Glutamatergic neuron (in vitro differentiated cells): ENCODE measurements at places on chromosomes 2 and 18. TPM values are rescaled to one million over a fixed set of nuclear protein-coding genes. Genes with fewer than 3 reads are reported as not detected.

DNA sequence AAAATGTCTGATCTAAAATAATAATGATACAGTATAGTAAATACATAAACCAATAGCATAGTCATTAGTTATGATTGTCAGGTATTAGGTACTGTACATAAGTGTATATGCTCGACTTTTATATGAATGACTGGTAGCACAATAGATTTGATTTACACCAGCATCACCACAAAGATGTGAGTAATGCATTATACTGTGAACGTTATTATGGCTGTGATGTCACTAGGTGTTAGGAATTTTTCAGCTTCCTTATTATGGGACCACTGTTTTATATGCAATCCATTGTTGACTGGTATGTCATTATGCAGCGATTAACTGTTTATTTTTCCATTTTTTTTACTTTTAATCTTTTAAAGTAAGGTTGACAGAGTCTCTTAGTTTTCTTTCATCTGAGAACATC lies 23.7 kb downstream of the ATP9B start:
- peaks cover 5% of the 10 kb centered on the region for H3K27me3 ChIP-seq
- no peak overlapping the region for H3K27ac ChIP-seq
- peaks cover 22% of the 10 kb centered on the region for H3K4me1 ChIP-seq
- H3K4me3 ChIP-seq = no peak overlapping the region

DNA sequence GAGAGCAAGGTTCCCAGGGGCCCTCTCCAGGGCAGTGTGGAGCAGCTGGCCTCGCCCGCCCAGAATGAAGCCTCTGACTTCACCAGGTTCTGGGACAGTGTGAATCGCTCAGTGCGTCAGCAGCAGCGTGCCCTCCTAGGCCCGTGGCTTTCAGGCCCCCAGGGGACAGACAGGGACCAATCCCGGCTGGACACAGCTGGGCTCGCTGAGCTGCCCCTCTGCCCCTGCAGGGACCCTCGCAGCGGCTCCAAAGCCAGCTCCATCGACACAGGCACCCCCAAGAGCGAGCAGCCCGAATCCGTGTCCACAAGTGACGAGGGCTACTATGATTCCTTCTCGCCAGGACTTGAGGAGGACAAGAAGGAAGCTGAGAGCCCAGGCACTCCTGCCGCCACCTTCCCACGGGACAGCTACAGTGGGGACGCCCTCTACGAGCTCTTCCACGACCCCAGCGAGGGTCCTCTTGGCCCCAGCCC lies 7.6 kb downstream of the AMER3 start:
- H3K27ac ChIP-seq = no peak overlapping the region
- peaks cover 19% of the 10 kb centered on the region for H3K4me1 ChIP-seq
- H3K36me3 ChIP-seq = no peaks in the 10 kb centered on the region

DNA sequence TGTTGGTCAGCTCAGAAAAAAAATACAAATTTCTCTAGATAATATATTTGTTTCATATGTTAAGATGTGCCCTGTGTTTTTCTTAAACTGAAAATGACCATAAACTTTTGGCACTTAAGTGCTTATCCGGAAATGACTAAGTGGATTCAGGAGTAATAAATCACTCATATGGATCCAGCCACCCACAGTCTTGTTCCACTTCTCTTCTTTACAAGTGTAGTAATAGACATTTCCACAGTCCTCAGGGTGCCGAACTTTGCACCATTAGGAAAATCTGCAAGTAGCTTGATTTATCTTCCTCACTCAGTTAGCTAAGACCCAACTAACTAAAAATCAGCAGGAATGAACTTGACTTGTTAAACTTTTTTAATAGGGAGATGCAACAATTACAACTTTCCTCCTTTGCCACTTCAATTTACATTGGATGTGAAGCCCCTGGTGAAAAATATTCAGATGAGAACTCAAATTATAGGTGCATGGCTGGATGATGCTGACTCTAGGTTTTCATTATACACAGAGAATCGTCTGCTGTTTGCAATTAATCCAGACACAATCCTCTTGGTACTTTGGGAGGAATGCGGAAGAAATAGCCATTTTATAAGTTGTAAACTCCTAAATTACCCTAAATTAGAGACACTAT lies 322.5 kb downstream of the ARHGAP15 start:
- peaks cover 1% of the 10 kb centered on the region for H3K27me3 ChIP-seq
- H3K36me3 ChIP-seq = no peaks in the 10 kb centered on the region
- H3K27ac ChIP-seq = no peak overlapping the region
- no peak overlapping the region for H3K4me3 ChIP-seq
- peaks cover 3% of the 10 kb centered on the region for H3K4me1 ChIP-seq

GRCh38 chr2:14492920-14493503 lies 139.5 kb upstream of the LRATD1 start:
- no peaks in the 10 kb centered on the region for H3K27me3 ChIP-seq
- no peak overlapping the region for H3K4me3 ChIP-seq
- no peaks in the 10 kb centered on the region for H3K36me3 ChIP-seq
- DNase-seq = no peak
- H3K4me1 ChIP-seq = peaks cover 4% of the 10 kb centered on the region
- no peak overlapping the region for H3K27ac ChIP-seq

DNA sequence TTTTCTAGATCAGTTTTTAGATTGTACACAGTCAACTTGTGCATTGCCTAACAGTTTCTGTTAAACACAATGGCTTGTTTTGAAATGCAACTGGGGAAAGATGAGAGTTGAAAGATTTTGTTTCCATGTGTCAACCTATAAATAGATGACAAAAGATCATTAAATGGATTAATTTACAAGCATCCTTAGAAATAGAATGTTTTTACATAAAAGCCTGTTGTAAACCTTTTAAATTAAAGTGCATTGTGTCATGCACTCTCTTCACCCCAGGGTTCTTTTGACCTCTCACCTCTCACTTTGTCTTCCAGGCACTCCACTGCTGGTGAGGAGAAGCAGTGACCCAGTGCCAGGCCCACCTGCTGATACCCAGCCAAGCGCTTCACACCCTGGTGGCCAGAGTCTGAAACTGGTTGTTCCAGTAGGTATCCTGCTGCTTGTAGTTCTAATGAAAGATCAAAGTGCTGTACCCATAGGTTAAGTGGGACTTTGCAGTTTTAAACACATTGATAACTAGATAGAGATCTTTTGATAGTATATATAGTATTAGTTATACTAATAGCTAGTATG lies 502.1 kb downstream of the PARD3B start:
- H3K36me3 ChIP-seq = no peaks in the 10 kb centered on the region
- H3K27ac ChIP-seq = no peak overlapping the region
- H3K4me1 ChIP-seq = peaks cover 9% of the 10 kb centered on the region
- H3K4me3 ChIP-seq = no peak overlapping the region
- H3K27me3 ChIP-seq = no peaks in the 10 kb centered on the region

- peaks cover 15% of the 10 kb centered on the region for H3K4me1 ChIP-seq
- H3K27me3 ChIP-seq = peaks cover 10% of the 10 kb centered on the region
- DNase-seq = no peak
These were observed 317.6 kb downstream of the AFF3 start for GRCh38 chr2:99824758-99825157.

DNA sequence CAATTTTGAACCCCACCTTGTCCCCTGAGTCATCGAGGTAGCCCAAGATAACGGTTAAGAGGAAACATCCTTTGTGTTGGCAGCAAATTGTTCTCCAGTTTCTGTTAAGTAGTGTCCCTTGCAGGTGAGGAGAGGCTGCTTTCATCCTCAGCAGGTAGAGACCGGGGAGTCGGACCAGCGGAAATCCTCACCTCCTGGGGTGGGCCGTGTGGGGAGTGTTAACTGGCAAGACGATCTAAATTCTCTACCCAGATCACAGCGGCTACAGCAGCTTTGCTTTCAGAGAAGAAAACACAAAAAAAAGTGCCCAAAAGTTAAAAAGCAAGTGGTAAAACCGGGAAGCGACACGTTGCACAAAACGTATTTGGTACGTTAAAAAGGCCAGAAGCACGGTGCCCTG lies 63.2 kb downstream of the ADI1 start:
- H3K4me1 ChIP-seq = peaks cover 21% of the 10 kb centered on the region
- H3K36me3 ChIP-seq = peaks cover 18% of the 10 kb centered on the region
- no peak overlapping the region for H3K4me3 ChIP-seq
- no peak for DNase-seq

DNA sequence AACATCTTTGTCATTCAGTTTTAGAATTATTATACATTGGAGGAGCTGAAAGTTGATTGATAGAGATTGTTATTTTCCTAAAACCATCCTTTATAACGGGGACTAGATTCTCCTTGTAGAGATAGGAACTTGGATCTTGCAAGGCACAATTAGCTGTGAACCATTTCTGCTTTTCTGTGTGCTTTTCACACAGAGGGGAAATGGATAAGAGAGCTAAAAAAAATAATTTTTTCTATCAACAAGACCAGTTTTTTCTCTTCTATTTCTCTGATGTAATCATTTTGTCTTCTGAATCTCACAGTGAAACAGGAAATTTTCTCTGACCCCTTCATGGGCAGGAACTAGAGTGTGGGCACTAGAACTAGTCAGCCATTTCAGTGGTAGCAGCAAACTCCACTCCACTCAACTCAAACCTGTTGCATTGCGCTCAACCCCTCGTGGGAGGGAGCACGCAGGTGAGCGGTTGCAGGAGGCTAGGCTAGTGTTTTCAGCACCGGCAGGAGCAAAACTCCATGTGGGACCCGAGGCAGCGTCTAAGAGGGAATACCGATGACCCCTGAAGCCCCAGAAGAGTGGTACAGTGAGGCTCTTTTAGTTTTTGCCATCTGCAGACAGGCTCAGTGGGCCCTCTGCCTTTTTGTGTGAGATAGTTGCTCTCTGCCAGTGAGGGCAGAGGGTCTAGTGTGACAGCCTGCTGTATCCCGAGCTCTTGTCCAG lies 24.0 kb upstream of the SLC39A10 start:
- no peaks in the 10 kb centered on the region for H3K4me1 ChIP-seq
- H3K36me3 ChIP-seq = no peaks in the 10 kb centered on the region
- peaks cover 2% of the 10 kb centered on the region for H3K27me3 ChIP-seq
- no peak overlapping the region for H3K27ac ChIP-seq

DNA sequence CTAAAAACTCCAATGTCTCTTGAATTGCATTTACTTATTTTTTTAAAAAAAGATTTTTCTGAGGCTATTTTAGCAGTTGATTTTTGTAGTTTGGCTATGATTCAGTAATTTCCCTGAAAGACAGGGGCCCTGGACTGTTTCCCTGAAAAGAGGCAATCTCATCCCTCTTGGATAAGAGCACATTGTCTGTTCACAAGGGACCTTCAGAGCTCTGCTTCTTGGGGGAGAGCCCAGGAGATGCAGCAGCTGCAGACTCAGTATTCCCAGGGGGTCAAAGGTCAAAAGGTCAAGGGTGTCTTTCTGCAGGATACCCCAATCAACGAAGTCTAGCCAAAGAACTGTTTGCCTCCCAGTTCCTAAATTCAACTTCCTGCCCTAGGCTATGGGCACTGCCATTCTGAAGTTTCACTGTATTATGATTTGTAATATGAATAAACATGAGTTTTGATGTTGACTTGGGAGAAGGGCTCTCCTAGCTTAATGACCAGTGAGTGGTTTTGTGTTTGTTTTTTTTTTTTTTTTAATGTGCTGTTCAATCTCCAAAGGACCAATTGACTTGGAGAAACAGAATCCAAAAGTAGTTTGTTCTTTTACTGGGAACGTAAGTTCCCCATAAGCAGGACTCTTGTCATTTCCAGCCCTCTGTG lies 157.0 kb upstream of the SERPINE2 start:
- no peaks in the 10 kb centered on the region for H3K4me1 ChIP-seq
- no peak for DNase-seq
- H3K36me3 ChIP-seq = peaks cover 6% of the 10 kb centered on the region
- H3K27me3 ChIP-seq = peaks cover 2% of the 10 kb centered on the region
- H3K4me3 ChIP-seq = no peak overlapping the region

- H3K4me3 ChIP-seq = no peak overlapping the region
- peak; percentile 31 for DNase-seq
- H3K27ac ChIP-seq = no peak overlapping the region
- peaks cover 4% of the 10 kb centered on the region for H3K4me1 ChIP-seq
- no peaks in the 10 kb centered on the region for H3K27me3 ChIP-seq
These were observed 74.7 kb upstream of the KCNJ3 start for GRCh38 chr2:154623819-154624218.

DNA sequence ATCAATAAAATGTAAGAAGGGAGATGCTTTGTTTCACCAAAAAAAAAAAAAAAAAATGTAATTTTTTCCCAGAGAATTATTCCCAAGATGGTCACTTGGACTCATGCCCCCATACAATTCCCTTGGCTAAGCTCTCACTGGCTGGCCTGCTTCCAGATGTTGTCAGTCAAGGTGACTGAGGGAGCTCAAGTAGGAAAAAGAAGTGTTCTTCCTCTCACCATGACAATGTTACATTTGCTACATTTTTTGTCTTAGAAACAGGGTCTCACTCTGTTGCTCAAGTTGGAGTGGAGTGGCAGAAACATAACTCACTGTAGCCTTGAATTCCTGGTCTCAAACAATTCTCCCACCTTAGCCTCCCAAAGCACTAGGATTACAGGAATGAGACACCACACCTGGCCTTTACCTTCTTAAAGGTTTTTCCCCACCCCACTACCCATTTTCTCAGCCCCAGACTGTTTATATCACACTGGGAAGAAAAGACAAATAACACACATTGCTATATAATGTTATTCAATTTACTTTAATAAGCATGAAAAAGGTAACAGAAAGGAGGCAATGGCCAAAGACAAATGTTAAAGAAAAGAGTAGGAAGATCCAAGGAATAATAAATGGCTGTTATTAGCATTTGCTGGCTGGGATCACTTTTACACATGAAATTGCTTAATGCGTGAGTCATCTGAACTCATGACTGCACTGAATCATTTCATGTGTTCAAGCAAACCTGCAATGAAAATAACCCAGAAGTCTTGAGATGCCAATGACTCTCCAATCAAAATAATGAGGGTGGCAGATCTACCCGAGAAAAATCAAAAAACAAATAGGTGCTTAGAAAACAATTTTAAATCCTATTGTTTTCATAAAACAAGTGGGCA lies 45.2 kb downstream of the ACVR1 start:
- no peaks in the 10 kb centered on the region for H3K36me3 ChIP-seq
- no peak for DNase-seq

- H3K4me3 ChIP-seq = no peak overlapping the region
- H3K36me3 ChIP-seq = no peaks in the 10 kb centered on the region
- no peaks in the 10 kb centered on the region for H3K4me1 ChIP-seq
These were observed 244.0 kb upstream of the HS6ST1 start for GRCh38 chr2:128562471-128563347.

GRCh38 chr18:11951390-11951851 lies 29.9 kb upstream of the IMPA2 start:
- peaks cover 5% of the 10 kb centered on the region for H3K27me3 ChIP-seq
- no peak overlapping the region for H3K4me3 ChIP-seq
- peaks cover under 1% of the 10 kb centered on the region for H3K36me3 ChIP-seq

The MOB4 gene
- total RNA-seq = 46.4 TPM

The RNF181 gene
- 75.1 TPM for total RNA-seq

The ADAM23 gene
- 16.4 TPM for total RNA-seq

The PROC gene
- total RNA-seq = not detected
